ENCODE measurements at places on chromosomes 7 and 10.

DNA sequence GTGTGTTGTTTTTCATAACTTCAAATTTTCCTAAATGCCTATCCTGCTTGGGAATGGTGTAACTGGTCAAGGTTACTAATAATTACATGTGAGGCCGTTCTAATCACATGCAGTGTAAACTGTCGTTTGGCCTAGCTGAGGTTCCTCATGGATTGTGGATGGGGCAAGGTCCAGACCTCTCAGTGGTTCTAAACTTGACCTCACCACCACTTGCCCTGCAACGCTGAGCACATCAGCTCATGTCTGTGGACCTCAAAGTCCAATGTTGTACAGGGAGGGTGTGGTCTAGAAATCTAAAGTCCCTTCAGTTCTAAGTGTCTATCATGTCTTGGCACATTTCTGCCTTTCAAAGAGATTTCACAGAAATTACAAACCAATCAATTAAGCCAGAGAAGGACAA lies 15.6 kb downstream of the RBP3 start:
- no peak for DNase-seq
- no peak overlapping the region for H3K4me3 ChIP-seq
- no peaks in the 10 kb centered on the region for H3K4me1 ChIP-seq
- H3K36me3 ChIP-seq, result no peaks in the 10 kb centered on the region

- H3K27ac ChIP-seq, result peak overlapping the region; percentile 94
- no peak for DNase-seq
- H3K4me3 ChIP-seq, result no peak overlapping the region
- H3K36me3 ChIP-seq, result peaks cover 35% of the 10 kb centered on the region
- H3K4me1 ChIP-seq, result peaks cover 51% of the 10 kb centered on the region
- H3K27me3 ChIP-seq, result no peaks in the 10 kb centered on the region
Observed at GRCh38 chr10:7320072-7320471, 90.8 kb downstream of the SFMBT2 start.

DNA sequence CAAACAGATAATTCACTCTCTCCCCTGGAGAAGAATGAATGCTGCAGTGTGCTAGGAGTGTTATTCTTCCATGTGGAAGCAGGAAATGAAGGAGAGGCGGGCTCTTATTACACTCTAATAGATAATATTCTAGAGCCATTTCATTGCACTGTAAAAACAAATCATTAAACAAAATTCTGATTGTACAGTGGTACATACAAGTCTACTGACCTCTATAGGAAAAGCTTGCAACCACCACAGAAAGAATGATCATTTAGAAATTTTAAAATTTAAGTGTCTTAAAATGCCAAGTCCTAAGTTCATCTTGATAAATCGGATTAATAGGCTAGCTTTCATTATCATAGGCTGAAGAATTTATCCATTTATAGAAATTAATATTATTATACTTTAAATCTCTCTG lies 960.3 kb upstream of the LRRN3 start:
- H3K4me3 ChIP-seq, result no peak overlapping the region
- H3K4me1 ChIP-seq, result no peaks in the 10 kb centered on the region
- no peak for DNase-seq

DNA sequence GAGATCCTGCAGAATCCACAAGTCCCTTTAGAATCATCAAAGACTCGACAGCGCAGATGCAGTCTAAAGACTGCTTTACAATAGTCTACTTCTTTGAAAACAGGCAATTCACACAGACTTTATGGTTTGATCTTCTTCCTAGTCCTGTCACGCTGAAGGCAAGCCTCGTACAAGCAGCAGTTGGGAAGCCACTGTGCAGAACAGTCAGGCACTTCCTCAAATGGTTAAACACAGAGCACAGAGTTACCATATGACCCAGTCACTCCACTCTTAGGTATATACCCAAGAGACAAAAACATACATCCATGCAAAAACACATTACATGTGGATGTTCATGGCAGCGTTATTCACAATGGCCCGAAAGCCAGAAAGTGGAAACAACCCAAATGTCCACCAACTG lies 41.4 kb downstream of the LRRC20 start:
- no peak overlapping the region for H3K4me3 ChIP-seq
- peaks cover 2% of the 10 kb centered on the region for H3K4me1 ChIP-seq
- H3K27ac ChIP-seq, result no peak overlapping the region
- no peaks in the 10 kb centered on the region for H3K27me3 ChIP-seq
- H3K36me3 ChIP-seq, result no peaks in the 10 kb centered on the region

DNA sequence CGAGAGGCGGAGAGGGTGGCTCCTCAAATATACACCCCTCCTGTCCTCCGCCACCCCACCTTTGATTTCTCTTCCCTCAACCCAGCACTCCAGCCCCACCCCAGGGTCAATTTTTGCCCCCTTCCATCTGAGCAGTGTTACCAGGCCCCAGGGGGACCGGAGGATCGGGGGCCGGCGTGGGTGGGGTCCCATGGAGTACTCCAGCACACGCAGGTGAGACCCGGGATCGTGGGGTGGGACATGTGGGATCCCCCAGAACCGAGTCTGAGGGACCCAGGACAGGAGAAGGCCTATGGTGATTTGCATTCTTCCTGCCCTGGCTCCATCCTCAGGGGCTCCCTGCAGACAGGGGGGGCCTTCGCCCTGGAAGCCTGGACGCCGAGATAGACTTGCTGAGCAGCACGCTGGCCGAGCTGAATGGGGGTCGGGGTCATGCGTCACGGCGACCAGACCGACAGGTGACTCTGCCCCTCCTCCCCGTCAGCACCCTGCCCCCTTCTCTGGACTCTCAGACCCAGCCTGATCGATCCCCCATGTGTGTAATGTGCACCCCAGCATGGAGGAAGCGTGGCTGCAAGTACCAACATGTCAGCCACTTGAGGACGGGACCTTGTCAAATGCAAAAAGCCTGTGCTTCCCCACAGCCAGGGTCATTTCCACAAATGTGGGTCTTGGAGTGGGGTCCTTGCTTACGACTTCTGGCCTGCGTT lies 744 bp downstream of the TRIP6 start:
- peak overlapping the region; percentile 45 for H3K4me3 ChIP-seq
- no peaks in the 10 kb centered on the region for H3K27me3 ChIP-seq
- peak overlapping the region; percentile 82 for H3K27ac ChIP-seq
- H3K4me1 ChIP-seq, result peaks cover 3% of the 10 kb centered on the region
- DNase-seq, result no peak

- no peak overlapping the region for H3K27ac ChIP-seq
- no peaks in the 10 kb centered on the region for H3K27me3 ChIP-seq
- DNase-seq, result no peak
Observed at GRCh38 chr7:110442381-110442837, 648.5 kb upstream of the LRRN3 start.

GRCh38 chr7:15854841-15855524 lies 168.5 kb upstream of the MEOX2 start:
- no peak for DNase-seq
- H3K4me1 ChIP-seq, result no peaks in the 10 kb centered on the region
- H3K4me3 ChIP-seq, result no peak overlapping the region
- H3K36me3 ChIP-seq, result no peaks in the 10 kb centered on the region
- H3K27ac ChIP-seq, result no peak overlapping the region

DNA sequence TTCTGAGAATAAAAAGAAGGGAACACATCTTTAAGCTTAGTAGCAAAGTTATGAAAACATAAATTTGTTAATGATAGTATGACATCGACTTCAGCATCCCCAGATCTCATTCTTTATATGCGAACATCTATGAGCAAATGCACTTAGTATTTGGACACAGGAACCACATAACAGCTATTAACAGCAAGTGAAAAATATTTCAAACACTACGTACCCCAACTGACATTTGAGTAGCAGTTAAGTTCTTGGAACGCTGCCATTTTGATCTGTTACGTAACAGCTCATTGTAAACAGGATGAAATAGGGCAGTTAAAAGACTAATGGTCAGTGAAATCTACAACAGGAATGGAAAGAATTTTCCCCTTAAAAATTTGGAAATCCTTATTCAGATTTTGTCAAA lies 428.9 kb downstream of the TNS3 start:
- no peaks in the 10 kb centered on the region for H3K4me1 ChIP-seq
- peaks cover 4% of the 10 kb centered on the region for H3K27me3 ChIP-seq
- H3K36me3 ChIP-seq, result no peaks in the 10 kb centered on the region
- no peak overlapping the region for H3K4me3 ChIP-seq

DNA sequence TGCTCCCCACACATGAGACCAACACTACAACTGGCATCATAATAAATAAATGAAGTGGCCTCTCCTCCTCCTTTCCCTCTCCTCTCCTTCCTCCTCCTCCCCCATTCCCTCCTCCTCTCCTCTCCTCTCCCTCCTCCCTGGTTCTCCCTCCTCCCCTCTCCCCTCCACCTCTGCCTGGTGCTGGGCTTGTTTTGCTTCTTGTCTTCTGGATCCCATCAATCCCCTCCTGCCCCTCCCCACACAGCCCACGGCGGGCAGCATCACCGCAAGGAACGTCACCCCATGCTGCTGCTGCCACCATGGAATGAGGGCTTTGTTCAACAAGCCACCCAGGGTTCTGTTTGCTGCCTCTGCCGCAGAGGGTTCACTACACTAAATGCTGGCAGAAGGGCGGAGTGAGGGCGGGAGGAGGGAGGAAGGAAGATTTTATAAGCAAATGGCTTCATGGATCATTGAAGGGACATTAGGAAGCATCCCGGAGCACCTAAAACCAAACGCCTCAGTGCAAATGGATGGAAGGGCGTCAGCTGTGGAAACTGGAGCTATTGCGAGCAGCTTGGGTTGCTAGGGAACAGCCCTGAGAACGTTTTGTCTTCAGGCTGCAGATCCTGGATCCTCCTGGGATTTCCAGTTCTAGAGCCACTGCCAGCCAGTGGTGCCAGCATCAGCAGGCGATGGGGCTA lies 379.7 kb upstream of the ZMIZ1 start:
- no peak for DNase-seq
- H3K36me3 ChIP-seq, result no peaks in the 10 kb centered on the region
- H3K27me3 ChIP-seq, result peaks cover 5% of the 10 kb centered on the region
- H3K4me1 ChIP-seq, result no peaks in the 10 kb centered on the region
- H3K27ac ChIP-seq, result no peak overlapping the region

GRCh38 chr7:116715077-116715476 lies 43.1 kb downstream of the MET start:
- no peak for DNase-seq
- H3K36me3 ChIP-seq, result no peaks in the 10 kb centered on the region
- H3K4me3 ChIP-seq, result no peak overlapping the region

DNA sequence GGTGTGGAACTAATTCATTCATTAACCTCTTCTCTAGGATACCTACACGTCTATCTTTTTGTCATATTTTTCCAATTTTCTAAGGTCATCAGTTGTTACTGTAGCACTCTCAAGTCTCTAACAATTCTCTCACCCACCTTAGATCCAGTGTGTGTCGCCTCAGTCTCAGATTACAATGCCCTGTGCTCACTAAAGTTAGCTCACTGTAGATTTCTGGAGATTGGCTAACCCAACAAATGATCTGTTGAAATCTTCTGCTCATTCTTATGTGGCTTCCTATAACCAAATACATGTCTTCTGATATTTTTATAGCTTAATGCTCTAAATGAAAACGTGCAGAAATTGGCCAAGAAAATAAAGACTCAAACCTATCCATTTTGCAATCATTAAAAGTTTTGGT lies 142.6 kb downstream of the SLC25A13 start:
- H3K27ac ChIP-seq, result no peak overlapping the region
- no peak overlapping the region for H3K4me3 ChIP-seq
- DNase-seq, result no peak
- peaks cover 18% of the 10 kb centered on the region for H3K36me3 ChIP-seq

DNA sequence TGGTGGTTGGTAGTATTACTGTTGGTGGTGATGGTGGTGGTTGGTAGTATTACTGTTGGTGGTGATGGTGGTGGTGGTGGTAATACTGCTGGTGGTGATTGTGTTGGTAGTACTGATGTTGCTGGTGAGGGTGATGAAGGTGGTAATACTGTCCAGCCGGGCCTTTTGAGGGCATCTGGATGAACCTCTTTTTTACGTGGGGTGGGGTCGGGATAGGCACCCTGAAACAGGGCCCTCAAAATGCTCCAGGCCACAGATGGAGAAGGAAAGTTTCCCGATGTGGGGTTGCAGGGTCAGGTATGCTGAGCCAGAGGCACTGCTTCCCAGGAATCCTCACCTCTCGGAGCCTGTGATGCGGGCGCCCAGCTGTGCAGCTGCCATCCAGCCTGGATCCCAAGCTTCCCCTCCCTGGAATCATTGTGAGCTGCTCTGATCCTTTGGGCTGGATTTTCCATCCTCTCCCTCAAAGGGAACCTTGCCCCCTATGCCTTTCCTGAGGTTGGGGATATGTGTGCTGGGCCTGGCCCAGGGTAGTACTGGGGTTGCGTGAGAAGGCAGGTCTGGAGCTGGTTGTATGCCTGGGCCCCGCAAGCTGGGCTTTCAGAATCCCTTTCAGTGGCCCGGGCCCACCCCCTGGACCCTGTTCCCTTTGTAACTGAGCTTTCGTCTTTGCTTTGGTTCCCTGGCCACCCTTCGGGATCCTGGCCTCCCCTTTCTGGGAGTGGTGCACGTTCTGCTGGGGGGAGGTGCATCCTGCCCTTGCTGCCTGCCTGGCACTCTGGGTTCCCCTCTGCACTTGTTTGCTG lies 43.3 kb downstream of the DOCK1 start:
- no peaks in the 10 kb centered on the region for H3K27me3 ChIP-seq
- no peaks in the 10 kb centered on the region for H3K4me1 ChIP-seq
- H3K36me3 ChIP-seq, result no peaks in the 10 kb centered on the region
- no peak for DNase-seq
- H3K4me3 ChIP-seq, result no peak overlapping the region

- no peak overlapping the region for H3K27ac ChIP-seq
Observed at GRCh38 chr7:8638076-8638475, 204.7 kb downstream of the NXPH1 start.

- H3K36me3 ChIP-seq, result no peaks in the 10 kb centered on the region
- DNase-seq, result no peak
- H3K4me1 ChIP-seq, result no peaks in the 10 kb centered on the region
- H3K4me3 ChIP-seq, result no peak overlapping the region
- H3K27ac ChIP-seq, result no peak overlapping the region
Observed at GRCh38 chr7:117750612-117751563, 122.4 kb downstream of the CTTNBP2 start.

- H3K27me3 ChIP-seq, result peaks cover 8% of the 10 kb centered on the region
- H3K27ac ChIP-seq, result no peak overlapping the region
- H3K4me3 ChIP-seq, result no peak overlapping the region
- no peaks in the 10 kb centered on the region for H3K4me1 ChIP-seq
Observed at GRCh38 chr7:95925971-95926370, 153.6 kb downstream of the DYNC1I1 start.

DNA sequence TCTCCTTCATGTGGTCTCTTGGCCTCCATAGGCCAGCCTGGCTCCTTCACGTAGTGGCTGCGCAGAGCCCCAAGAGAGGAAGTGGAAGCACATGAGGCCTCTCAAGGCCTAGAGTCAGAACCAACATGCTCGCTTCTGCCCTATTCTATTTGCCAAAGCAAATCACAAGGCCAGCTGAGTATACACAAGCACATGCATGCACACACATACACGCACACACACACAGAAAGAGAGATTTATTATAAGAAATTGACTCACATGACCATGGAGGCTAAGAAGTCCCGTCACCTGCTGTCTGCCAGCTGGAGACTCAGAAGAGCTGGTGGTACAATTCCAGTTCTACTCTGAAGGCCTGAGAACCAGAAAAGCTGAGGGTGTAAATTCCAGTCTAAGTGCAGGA lies 64.3 kb upstream of the NRP1 start:
- no peak for DNase-seq
- no peak overlapping the region for H3K27ac ChIP-seq
- H3K4me1 ChIP-seq, result no peaks in the 10 kb centered on the region
- H3K27me3 ChIP-seq, result peaks cover 7% of the 10 kb centered on the region
- no peaks in the 10 kb centered on the region for H3K36me3 ChIP-seq

- no peak overlapping the region for H3K27ac ChIP-seq
- no peaks in the 10 kb centered on the region for H3K27me3 ChIP-seq
- no peak overlapping the region for H3K4me3 ChIP-seq
- peaks cover 85% of the 10 kb centered on the region for H3K36me3 ChIP-seq
- peaks cover 61% of the 10 kb centered on the region for H3K4me1 ChIP-seq
Observed at GRCh38 chr10:103897241-103897774, 20.7 kb downstream of the STN1 start.

- no peaks in the 10 kb centered on the region for H3K27me3 ChIP-seq
- H3K27ac ChIP-seq, result no peak overlapping the region
- H3K4me1 ChIP-seq, result no peaks in the 10 kb centered on the region
- no peak for DNase-seq
- H3K4me3 ChIP-seq, result no peak overlapping the region
Observed at GRCh38 chr10:77359950-77360520, 277.6 kb downstream of the KCNMA1 start.
